Stimulated activated naive CD8-positive, alpha-beta T cell treated with anti-CD3 and anti-CD28 coated beads, Interleukin-15, amount 100 ng/mL, for 72 hours (primary cell): ENCODE measurements at places on chromosomes 4 and X.

DNA sequence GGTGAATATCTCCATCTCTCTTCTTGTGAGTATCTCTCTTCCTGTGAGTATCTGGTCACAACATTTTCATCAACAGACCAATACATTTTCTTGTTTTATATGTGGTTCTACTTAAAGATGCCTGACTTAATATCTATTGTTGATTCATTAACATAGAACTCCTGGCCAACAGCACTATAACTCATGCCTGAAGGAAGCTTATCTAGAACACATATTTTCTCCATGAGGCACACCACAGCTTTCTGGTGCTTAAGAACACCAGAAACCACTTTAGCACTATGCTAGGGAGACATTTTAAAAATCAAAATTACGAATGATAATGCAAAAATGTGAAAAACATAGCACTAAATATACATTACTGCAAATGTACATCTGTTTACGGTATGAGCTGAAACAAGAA is 190.4 kb downstream of the GABRB1 start:
- no peak for DNase-seq

DNA sequence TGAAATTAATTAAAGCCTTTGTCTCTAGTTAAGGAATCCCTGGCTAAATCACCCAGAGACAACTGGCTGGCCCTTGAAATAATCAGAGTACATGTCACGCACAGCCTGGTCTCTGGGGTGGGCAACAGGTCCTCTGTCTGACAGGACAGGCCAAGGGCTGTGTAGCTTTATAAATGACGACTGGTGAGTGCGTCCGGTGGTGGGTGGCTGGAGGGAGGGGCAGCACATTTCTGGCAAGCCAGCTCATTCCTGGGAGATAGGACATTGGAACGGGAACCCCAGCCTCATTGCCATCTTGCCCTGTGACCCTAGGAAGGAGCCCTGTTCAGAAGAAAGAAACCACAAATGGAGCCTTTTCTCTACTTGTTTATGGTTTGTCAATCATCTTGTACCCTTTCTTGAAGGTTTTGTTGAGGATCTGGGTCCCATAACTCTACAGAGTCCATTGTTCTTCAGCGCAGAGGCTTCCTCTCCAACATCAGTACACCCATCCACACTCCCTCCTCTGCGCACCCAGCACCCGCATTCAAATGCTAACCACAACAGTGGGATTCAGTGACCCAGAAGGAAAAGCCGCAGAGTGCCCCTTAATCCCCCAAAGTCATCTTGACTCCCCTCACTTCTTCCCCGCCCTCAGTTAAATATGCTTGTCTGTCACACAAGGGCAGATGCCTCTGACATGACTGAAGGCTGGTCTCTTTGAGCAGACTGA is 368.1 kb downstream of the UNC5C start:
- no peak for DNase-seq

DNA sequence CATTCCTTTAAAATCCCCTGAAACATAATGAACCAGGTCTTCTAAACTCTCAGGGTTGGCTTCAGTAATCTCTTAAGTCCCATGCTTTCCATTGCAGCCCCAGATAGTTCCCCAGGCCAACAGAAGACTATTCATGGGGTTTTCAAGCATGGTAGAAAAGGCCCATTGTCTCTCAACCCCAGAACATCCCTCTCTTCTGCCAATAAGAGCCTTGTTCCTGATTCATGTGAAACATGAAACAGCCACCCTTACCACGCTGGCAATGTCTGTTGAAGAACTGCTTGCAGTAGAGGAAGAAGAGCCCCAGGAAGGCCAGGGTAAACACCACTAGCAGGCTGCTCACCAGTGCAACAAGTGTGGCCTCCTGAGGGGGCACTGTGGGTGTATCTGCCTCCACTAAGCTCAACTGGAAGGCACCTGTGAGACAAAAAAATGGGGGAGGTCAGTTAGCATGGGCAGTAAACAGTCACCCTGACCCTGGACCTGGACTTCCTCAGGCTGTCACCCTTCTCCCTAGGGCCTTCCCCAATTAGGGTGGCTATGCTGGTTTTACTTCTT is 36.4 kb downstream of the EDA2R start:
- no peak for DNase-seq

- no peak for DNase-seq
Observed at GRCh38 chr4:98659741-98660462, 1.5 kb upstream of the TSPAN5 start.

GRCh38 chrX:153903238-153903980 is 1.1 kb upstream of the AVPR2 start:
- DNase-seq = no peak

DNA sequence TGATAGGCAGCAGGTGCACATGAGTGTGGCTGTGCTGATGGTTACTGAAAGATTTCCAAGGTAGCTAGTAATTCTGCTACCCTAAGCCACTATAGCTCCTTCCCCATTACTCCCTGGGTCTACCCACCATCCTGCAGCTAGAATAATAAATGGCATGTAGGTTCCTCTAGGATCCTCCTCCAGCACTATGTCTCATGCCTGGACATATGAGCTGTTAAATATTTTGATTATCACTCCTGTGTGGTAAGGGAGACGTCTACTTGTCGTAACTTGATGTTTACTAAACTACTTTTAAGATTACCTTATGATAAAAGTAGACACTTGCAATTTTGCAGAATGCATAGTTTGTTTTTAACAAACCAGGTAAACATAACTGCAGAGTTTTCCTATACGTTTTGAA is 35.5 kb downstream of the TET2 start:
- DNase-seq = no peak

DNA sequence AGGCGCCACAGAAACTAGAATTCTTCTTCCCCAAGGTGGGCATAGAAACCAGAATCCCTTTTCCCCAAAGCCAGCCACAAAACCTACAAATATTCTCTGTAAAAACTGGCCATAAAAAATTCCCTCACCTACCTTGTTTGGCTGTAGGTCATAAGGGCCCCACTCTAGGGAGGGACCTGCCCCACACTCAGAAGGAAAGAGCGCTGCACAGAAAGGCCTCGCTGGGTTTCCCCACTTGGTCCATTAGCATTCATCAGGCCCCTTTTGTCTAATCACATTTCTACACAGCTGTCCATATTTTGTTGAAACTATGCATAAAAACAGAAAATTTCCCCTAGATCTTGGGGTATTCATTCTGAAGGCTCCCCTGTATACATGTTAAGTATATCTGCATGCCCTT is 54.1 kb downstream of the PHKA2 start:
- no peak for DNase-seq

- no peak for DNase-seq
Observed at GRCh38 chr4:74473155-74473811, 28.3 kb downstream of the AREG start.

- no peak for DNase-seq
Observed at GRCh38 chr4:119906277-119906676, 160.4 kb downstream of the MAD2L1 start.
